ENCODE measurements at places on chromosomes 3 and 15.

- no peak for DNase-seq
Measured at GRCh38 chr15:68492855-68493254, 60.9 kb upstream of the ITGA11 start.

- no peak for DNase-seq
Measured at GRCh38 chr3:59609657-59610348, 560.0 kb upstream of the CFAP20DC start.

DNA sequence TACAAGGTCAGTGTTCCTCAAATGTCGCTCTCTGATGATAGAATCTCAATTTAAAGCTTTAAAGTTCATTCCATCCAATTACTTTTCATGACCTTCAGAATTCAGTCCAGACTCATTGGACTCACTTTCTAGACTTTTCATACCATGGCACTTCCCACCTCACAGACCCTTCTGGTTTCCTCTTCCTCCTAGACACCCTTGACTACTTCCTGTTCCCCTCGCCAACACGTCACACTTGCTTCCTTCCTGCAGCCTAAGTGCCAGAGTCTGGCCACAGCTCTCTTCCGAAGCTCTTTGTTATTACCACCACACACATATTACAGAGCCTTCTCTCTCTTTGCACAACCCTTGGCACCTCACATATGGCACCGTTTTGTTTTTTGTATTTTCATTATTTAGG lies 59.1 kb upstream of the UMPS start:
- no peak for DNase-seq

DNA sequence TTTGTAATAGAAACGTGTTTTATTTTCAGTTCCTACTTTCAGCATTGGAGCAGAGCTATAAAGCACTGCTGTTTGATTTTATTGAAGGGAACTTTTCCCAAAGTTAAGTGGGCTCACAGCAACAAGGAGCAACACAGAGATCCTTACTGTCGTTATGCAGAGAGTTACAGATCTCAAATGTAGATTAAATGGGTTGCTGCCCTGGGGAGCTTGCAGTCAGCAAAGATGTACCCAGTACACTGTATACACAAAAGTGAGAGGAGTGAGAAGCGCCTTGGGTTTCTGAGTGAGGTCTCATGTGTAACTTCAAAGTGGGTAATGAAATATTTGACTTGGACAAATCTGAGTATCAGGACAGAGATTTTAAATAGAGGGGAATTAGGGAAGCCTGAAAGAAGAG lies 47.7 kb downstream of the MED12L start:
- no peak for DNase-seq

DNA sequence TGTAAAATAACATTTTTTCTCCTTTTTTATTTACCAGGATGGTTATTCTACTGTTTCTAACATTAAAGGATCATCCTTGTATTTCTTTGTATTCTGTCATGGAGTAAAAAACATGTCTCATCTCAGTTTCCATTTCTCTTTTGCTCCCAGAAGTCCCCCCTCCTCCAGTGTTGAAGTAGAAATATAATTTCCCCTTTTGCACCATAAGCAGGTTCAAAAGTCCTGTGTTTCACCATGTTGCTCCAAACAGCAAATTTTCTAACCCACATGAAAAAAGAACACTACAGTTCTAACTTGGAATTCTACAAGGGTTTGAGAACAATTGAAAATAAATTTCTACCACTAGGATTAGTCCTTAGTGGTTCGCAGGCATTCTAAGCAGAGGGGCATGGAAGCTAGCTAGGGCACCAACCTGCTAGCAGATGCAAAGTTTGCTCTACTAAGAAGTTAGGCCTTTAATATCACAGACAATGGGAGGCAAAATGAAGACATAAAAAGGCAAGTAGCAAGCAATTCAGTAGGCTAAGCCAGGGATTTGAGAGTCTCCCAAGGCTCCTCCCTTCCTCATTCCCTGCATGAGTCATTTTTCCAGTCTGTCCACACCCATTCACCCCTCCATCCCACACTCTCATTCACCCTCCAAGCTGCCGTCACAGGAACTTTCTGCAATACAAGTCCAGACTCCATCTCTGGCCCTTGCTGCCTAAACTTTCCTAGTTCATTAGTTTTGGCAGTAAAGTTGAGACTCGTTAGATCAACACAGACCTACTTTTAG lies 2.3 kb upstream of the MBNL1 start:
- DNase-seq, result no peak

DNA sequence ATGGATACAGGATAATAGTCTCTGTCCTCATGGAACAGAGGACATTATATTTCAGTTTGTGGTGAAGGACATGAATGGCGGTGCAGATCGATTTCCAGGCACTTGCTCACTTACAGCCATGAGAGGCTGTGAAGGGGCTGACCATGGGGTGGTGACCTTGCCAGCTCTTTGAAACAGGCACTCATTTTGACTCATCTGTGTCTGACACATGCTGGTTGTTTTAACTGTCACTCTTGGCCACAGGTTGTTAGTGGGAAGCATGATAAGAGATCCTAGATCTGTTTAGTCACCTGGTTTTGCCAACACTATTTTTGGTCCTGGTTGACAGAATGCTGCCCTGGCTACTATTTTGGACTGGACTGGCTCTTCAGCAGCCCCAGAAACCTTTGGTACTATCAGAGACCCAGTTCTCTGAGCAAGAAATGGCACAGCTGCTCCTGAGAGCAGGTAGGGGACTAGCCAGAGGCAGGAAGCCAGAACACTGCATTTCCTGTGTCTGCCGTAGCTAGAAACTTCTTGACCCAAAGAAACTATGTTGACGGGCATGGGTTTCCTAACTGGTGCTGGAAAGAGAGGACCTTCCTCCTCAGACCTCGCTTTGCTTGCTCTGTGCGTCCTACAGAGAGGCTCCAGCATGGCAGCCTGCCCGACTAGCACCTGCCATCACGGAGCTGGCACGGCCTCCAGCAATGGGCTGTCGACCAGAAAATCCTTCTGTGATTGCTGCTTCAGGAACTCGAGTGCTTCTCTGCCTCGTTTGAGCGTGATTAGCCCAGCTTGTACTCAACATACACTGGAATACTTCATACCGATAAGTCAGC lies 6.3 kb downstream of the PXYLP1 start:
- no peak for DNase-seq

DNA sequence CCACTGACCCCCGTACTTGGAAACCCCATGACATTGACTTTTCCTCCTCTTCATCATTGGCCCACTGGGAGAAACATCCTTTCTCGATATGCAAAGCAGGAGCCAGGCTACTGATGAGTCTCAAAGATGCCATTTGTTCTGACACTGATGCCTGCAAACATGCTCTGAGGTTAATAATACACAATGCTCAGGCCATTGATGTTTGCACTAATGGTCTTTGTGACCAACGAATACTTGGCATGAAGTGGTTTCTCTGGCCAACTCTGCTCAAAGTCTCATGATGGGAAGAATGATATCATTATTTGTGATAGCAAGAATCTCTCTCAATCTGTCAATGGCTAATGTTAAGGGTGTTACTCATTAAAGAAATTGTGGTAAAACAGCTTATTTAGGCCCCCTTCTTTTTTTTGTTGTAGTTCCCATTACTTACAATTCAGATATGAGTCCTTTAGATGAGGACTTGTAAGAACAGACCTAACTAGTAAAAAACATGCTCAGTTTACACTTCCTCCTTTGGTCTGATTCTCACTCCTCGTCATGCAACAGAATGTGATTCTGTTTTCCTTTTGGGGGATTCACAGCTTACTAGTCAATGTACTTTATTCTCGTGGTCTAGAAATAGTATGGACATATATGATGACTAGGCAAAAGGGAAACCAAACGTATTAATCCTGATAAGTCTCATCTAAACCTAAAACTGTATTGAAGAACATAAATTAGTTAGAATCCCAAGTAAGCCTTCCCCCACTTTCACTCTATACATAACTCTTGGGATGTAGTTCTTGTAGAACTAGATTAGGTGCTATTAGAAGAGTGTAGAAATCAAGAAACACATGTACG lies 488.8 kb upstream of the DPPA4 start:
- no peak for DNase-seq

DNA sequence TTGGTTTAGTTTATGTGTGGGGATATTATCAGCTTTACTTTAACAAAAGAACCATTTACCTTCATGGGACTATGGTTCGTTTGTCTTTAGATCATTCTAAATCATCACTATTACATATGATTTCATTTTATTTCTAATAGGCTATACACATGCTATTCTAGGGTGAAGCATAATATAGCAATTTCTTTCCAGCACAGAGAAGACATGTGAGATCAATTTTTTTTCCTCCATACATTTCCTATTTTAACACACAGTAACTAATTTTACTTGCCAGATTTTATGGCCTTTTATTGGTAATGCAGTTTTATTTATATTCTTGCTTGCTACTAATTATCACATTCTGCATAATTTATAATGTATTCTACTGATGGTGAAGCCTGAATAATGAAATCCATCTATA lies 287.1 kb downstream of the ROBO1 start:
- no peak for DNase-seq

DNA sequence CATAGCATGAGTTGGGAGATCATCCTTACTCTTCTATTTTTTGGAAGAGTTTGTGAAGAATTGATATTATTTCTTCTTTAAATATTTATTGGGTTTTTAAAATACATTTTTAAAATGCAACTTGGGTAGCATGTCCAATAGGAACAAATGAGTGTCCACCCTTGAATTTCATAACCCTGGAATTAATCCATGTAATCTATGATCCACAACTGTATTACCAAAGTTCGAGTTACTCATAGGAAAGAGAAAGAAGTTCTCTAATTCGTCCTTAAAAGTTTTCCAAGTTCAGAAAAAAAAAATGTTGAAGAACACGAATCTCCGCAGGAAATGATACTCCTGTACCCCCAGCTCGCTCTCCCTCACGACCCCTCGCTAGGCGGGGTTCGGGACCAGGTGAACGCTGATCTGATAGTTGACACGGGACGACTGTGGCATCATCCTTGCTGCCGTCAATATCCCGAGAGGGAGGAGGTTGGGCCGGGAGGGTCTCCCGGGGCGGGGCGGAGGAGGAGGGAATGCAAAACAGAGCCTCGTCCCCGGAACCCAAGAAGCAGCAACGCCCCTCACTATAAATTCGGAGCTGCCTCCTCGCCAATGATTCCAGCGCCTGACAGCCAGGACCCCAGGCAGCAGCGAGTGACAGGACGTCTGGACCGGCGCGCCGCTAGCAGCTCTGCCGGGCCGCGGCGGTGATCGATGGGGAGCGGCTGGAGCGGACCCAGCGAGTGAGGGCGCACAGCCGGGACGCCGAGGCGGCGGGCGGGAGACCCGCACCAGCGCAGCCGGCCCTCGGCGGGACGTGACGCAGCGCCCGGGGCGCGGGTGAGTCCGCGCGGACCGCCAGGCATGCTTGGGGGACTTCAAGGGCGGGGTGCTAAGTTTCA lies at the start of gene AGTR1:
Gene AGTR1, plus strand, starts transcription at position 598 of the 884 bp plus-strand sequence. CDS start 43,133 bp downstream, outside the sequence.
- DNase-seq, result no peak

DNA sequence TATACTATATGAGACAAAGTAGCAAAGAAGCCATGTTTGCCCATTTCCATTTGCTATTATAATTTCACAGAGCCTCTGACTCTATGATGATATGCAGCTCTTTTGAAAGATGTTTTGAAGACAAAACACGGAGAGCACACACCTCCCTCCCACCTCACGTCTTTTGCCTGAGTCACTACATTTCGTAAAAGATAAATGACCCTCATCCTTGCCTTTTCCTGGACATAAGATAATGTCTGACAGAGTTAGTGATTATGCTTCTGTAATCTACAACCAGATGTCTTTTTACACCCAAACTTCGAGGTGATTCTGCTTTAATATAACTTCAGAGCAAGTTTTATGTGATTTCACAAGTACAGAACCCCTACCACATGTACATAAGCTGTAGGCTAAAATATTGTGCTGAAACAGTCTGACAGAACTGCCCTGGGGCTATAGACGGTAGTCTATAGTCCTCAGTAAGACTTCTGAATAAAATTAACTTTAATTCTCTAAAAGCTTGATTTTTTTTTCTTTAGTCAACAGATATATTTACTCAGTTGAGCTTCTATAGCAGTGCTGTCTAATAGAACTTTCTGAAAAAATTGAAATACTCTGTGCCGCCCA lies 99.9 kb downstream of the CD200R1L start:
- no peak for DNase-seq
